ENCODE measurements at places on chromosomes 7 and 10.

DNA sequence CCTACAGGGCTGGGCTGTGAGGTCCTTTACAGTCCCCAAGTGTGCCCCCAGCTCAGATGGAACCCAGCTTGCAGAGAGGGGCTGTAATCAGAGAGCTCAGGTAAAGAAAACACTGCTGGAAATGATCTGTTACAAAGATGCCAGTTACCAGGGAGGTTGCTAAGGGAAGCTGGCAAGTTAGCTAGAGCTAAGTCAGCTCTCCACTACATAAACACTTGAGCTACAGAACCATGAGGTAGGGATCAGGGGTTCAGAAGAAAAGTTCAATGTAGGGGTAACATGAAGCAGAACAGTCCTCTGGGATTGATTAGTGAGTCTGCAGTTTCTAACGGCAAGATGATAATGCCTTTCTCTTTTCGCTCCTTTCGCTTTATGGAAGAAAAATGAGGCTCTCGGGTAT, 53.1 kb upstream of the TM9SF3 start:
- DNase-seq = no peak

DNA sequence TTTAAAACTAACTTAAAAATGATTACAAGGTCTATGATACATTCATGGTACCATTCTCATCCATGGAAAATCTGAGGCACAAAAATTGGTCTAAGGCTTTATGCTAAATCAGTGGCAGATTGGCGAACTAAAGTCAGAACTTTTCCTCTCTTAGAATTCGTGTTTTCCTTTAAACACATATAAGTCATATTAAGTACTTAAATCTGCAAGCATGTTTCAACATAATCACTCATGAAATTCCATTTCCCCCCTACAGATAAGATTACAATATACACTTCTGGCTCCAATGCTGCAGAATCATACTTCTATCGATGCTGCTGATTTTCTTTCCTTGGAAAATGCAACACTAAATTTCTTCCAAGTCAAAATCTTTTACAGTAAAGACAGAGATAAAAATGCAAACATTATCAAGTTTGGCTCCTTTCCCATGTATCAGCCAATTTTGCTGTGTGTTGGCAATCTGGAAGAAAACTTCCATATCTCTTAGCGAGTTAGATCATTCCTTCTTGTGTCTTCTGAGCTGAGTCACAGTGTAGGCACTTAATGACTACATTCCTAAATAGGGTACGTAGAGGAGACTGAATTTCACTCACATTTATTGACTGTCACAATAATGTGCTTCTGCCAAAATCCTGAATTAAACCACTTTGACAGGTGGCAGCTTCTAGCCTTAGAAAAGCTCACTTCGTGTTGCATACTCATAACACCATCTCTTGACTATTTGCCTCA, 76.4 kb upstream of the LRRC17 start:
- no peak for DNase-seq

DNA sequence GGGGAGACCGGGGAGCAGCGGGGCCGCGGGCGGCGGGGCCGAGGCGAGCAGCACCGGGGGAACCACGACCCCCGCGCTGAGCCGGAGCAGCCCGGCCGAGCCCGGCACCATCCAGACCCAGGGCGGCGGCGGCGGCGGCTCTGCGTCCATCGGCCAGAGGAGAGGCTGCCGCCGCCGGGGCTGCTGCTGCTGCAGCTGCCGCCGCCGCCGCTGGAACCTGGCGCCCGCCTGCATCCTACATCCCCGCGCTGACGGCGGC, 190 bp downstream of the TCERG1L start:
- no peak for DNase-seq

DNA sequence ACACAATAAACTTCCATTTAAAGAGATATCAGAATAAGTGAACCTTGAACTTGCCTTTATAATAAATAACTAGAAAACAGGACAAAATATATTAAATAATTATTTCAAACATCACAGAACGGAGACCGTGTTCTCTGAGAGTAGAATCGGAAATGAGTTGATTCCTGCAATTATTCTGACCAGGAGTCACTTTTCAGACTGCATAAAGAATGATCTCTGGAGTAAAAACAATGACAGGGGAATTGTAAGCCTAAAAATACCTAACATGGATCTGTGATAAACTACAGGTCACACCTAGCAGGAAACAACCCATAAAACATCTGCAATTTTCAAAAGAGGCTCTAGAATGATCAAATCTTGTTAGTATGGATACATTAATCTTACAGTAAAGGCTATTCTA, 577.5 kb upstream of the SORCS1 start:
- DNase-seq = no peak

GRCh38 chr7:44808914-44809393, 12.5 kb downstream of the PPIA start:
- DNase-seq = no peak

GRCh38 chr7:80147543-80148391, 13.1 kb downstream of the GNAI1 start:
- DNase-seq = no peak

GRCh38 chr7:154424350-154424749, 372.2 kb downstream of the DPP6 start:
- no peak for DNase-seq
